ENCODE measurements at places on chromosomes 5 and 9.

- no peak for DNase-seq
Measured at GRCh38 chr5:39151745-39152144, 67.6 kb downstream of the FYB1 start.

GRCh38 chr5:80569086-80569960 is 757 bp downstream of the ANKRD34B start:
- DNase-seq: no peak

DNA sequence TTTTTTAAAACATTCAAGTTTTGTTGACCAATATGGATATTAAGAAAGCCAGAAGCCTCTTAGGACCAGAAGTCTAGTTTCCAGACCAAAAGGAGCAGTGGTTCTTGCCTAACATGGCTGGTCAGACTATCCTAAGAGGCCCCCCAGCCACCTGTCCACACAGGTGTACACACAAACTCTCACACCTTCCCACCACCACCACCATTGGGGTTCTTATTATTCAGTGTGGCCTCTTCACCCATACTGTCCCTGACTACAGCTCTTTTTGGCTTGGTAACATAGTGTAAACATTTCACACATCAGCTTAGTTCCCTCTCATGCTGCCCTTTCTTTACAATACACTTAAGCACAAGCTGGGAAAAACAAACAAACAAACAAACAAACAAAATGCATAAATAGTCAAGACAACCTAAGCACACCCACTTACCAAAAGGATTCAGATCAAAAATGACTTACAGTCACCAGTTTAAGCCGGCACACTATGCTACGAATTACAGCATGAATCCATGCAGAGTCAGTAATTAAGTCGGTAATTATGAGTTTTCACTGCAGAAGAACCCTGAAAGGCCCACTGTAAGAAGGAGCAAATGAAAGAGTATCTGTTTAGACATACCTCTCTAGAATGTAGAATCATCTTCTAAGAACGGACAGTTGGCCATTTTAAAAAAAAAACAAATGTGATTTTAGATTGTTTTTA is 9.5 kb downstream of the LHFPL2 start:
- no peak for DNase-seq

DNA sequence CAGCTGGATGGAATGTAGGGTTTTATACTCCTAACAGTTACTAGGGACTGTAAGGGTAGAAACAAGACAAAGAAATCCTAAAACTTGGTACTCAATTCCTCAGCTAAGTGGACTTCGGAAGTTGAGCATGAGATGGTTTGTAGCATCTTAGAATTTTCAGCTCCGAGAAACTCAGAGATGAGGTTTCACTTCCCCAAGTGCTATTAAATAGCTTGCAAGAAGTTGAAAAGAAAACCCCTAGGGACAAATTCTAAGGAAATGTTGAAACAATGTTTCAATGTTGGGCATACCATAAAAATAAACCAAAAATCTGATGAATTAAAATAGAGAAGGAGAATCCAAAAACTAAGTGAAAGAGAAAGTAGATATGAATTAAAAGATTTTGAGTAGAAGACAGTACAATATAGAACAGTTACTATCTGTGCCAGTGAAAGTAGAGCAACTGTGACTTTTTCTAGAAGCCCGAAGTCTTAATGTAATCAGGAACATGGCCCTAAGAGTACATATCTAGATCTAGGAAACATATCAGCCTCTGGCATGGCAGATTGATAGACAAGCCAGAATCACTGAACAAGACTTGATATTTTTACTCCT is 308.6 kb upstream of the RGMB start:
- DNase-seq: no peak

DNA sequence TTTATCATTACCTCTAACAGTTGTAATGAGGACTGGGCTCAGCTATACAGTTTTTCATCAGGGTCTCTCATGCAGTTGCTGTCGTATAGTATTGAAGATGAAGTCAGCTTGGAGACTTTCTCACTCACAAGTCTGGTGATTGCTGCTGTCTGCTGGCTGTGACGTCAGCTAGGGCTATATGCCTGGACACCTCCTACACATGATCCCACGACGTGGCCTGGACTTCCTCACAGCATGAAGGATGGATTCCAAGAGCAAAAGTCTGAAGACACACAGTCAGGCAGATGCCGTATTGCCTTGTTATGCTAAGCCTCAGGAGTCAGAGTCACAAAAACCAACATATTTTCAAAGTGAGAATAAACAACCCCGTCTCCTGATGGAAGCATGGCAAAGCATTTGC is 193.3 kb downstream of the LURAP1L start:
- no peak for DNase-seq

- no peak for DNase-seq
Measured at GRCh38 chr9:113621309-113621791, 157.8 kb downstream of the RGS3 start.

- no peak for DNase-seq
Measured at GRCh38 chr9:105681724-105682123, 12.6 kb upstream of the TMEM38B start.

- no peak for DNase-seq
Measured at GRCh38 chr5:141850786-141851185, 27.4 kb downstream of the PCDH1 start.

- DNase-seq: no peak
Measured at GRCh38 chr5:11640158-11640873, 263.9 kb downstream of the CTNND2 start.

DNA sequence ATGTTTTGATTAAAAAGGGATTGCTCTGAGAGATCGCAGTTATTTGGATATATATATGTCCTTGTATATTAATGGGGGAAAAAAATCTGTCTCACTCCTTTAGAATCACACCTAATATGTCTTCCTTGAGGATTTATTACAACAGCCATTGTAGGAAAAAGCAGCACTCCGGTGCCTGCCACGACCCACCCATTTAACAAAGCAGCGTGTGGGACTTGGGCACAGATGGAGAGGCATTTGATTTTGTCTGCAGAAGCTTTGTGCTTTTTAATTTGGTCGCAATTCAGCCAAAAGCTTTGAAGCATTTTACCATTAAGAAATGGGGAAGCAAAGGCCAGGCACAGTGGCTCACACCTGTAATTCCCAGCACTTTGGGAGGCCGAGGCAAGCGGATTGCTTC is 159.2 kb downstream of the SMARCA2 start:
- no peak for DNase-seq

DNA sequence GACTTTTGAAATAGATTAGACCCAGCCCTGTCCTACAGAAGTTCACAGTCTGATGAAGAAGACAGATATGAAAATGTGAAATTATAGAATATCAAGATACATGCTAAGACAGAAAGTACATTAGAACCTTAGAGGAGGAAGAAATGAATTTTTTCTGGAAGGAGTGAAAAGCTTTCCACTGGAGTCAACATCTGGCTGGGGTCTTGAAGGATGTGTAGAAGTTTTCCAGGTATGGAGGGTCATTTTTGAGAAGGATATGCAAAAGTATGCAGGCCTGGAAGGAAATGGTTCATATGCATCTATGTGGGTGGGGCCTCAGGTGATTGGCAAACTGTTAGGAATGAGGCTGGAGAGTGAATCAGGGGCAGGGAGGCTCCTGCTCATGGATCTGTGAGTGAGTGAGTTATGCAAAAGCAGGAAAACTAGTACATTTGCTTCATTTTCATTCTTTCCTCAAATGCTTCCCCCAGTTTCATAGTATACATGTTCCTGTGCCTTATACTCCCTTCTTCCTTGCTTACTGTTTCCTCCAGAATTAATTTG is 142.3 kb downstream of the GRIA1 start:
- DNase-seq: no peak

Measured in stimulated activated CD8-positive, alpha-beta memory T cell treated with anti-CD3 and anti-CD28 coated beads, Interleukin-4, amount 100 ng/mL, for 1 hour (primary cell).